ENCODE measurements at places on chromosomes 1 and 21.

DNA sequence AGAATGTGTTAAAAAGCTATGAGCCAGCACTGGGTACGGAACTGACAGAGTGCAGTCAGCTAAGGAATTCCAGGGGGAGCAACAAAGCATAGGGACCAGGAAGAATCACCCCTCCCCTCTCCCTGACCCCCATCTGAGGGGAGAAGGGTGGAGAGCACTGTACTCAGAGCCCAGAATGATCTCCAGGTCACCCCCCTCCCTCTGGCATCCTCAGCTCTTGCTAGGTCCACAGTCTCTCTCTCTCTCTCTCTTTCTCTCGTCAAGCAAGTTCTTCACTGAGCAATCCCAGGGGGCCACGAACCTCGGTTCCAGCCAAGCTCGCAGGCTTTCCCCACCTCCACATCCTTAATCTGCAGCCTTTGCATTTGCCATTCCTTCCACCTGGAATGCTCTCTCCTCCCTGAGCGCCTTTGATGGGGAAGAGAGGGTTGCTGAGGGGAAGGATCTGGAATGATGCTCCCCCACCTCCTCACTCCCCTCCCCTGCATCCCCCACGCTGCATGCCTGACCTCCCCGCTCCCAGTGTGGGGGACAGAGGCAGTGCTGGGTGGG is 6.7 kb upstream of the WASF2 start:
- peak; percentile 30 for DNase-seq

DNA sequence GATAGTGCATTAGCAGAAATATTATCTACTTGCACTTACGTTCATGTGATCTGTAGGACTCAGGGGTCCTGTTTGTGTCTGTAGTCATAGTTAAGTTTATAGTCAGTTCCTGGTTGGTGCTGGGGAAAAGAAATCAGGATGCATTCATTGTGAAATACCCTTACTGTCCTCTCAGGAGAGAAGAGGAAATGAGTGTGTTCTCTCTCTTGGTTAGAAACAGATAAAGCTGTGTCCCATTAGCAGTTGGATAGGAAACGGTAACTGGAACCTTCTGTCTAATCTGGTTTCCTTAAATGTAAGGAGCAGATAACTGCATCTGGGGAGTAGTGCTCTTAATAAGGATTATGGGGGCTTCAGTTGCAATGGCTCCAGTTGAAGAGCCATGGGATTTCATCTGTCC is 8.9 kb downstream of the SDCCAG8 start:
- DNase-seq, result peak; percentile 87

- peak; percentile 55 for DNase-seq
These were observed 109.8 kb downstream of the PLPPR4 start for GRCh38 chr1:99374109-99374508.

DNA sequence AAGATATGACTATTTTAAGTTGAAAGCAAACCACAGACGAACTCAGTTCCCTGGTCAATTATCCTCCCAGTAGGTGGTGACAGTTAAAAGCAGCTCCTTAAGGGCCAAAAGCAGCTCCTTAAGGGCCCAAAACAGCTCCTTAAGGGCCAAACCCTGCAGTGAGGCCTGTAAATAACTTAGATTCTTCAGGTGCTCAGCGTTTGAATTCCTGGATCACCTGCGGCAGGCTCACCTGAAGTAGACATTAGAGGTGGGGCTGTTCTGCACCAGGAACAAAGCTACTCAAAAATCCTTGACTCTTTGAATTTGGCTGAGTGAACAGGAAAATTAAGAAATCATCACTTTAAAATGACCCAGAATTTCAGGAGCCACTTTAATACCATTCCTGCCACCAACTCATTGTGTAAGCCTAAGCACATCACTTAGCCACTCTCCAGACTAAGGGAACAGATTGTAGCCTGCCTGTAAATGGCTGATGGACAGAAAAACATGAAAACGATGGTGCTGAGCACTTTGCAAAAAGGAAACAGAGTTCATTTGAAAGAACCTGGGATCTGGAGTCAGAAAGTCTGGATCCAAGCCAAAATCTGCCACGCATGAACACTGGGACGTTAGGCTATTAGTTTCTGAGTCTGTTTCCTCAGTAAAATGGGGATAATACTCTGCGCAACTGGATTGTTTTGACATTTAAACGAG is 126.9 kb downstream of the LRIG2 start:
- no peak for DNase-seq

DNA sequence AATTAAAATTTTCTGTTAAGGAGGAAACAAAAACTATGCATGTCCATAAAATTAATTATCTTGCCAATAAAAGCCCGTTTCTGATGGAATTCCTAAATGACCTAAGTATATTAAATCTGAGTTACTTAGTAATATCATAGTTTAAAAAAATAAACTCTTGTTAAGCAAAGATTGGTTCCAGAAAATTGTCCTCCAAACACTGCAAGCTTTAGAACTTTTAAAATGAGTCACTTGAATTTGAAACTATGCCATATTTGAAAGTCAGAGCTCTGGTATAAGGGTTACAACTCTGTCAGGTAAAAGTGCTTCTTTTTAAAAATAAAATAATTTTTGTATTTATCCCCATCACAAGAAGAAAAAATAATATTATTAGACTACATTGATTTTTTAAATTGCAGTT is 409.5 kb downstream of the PLPP3 start:
- DNase-seq, result no peak

DNA sequence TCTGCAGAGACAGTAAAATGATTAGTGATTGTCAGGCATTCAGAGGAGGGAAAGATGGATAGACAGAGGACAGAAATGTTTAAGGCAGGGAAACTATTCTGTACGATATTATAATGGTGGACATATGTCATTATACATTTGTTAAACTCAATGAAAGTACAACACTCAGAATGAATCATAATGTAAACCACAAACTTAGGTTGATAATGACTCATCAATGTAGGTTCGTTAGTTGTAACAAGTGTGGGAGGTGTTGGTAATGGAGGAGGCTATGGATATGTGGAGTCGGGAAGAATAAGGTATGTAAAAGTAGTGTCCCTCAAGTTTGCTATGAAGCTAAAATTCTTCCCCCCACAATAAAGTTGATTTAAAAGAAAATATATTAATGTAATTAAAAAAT is 455.0 kb downstream of the BRINP3 start:
- DNase-seq, result peak; percentile 3

DNA sequence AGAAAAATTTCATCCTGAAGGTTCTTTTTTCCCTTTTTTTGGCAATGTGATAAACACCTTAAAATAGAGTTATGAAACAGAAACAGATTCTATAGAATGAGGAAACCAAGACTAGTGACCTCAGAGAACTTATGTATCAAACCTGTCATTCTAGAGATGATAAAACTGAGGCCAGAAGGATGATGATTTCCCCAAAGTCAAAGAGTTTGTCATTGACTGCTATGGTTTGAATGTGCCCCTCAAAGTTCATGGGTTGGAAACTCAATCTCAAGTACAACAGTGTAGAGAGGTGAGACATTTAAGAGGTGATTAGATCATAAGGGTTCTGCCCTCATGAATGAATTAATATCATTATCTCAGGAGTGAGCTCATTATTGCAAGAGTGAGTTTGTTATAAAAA is 13.7 kb upstream of the BEND5 start:
- no peak for DNase-seq

DNA sequence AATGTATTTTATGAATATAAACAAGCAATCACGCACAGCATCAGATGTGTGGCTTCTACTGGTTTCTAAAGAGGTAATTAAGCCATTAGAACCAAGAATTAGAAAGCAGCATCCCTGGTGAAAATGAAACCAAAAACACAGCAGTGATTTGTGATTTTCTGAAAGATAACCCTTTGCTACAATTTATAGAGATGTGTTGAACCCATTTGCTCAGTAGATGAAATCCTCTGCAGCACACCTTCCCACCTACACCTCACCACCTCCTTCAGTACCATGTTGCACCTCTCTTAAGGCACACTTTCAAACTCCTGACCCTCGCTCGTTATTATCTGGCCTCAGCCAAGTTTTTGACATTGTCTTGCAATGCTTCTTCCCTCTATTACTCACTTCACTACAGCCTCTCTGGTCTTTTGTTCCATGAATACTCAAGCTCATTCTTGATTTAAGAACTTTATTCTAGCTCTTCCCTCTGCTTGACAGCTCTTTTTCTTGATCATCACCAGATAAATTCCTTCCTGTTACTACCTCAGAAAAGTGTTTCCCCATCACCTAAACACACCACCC is 38.6 kb downstream of the NSL1 start:
- no peak for DNase-seq

GRCh38 chr1:18956193-18957135 is at the start of gene IFFO2:
IFFO2 (minus strand) TSS chr1:18956676; CDS start chr1:18956332, 344 bp downstream.
- peak; percentile 85 for DNase-seq

- DNase-seq, result no peak
These were observed 30.5 kb downstream of the SOX13 start for GRCh38 chr1:204103431-204103741.

DNA sequence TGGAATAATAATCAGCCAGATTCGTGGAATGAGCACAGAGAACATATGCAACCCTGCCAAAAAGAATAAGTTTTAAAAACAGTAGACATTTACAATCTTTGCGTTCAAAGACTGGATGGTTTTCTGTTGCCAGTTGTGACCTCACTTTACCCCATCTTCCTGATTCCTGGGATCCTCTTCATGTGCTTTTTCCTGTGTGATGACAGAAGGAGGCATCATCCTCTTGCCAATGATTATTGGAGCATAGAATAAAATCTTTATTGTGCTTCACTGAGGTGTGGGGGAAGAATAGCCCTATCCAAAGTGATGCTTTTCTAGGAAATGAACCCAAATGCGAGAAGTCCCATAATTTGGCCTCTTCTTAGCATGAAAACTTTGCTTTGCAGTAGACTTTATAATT is 15.0 kb upstream of the BARHL2 start:
- DNase-seq, result no peak

DNA sequence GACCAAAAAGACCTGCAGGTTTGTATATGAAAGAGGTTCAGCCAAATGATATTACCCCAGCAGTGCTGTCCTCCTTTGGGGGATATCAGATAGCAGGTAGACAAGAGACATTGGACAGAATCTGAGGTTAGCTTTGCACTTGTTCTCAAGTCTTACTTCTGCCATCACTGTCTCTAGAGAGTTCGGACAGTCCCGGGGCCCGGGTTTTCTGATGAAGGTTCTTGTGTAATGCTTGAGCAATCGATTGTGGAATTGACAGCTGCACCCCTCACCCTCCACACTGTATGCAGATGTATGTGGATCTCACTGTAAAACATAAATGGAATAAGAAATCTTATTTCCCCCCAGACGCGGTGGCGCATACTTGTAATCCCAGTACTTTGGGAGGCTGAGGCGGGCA is 56.2 kb upstream of the MORC3 start:
- DNase-seq, result peak; percentile 61

DNA sequence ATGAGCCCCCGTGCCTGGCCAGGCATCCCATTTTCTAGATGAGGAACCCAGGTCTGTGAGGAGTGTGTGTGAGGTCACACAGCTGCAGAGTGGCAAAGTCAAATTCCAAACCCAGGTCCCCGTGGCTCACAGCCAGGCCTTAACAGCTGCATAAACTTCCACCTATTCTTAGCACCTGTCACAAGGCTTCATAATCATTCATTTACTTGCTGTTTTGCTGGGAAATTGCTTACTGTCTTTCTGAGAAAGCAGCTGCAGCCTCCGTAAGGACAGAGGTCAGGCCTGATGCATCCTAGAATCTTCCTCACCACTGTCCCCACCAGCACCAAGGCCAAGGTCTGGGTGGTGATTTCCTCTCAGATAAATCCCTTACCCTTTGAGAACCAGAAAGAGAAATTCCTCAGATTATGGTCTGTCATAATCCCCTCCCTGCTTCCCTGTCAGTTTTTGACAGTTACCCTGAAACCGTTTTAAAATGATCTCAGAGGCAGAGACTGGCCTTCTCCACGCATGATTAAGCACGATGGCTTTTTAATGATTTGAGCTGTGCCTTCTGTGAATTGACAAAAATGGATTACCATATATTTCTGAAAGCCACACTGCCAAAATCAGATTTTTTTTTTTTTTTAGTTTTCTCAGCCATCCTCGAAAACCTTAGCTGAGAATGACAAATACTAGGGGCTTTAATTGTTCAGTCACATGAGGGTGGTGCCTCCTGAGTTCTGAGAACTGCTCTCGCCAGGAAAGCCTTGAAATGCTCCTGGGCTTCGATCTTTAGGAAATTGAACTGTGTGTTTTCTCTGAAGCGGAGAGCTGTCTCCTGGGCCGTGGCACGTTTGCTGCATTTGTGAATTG is 70.0 kb upstream of the SELENON start:
- DNase-seq, result no peak

DNA sequence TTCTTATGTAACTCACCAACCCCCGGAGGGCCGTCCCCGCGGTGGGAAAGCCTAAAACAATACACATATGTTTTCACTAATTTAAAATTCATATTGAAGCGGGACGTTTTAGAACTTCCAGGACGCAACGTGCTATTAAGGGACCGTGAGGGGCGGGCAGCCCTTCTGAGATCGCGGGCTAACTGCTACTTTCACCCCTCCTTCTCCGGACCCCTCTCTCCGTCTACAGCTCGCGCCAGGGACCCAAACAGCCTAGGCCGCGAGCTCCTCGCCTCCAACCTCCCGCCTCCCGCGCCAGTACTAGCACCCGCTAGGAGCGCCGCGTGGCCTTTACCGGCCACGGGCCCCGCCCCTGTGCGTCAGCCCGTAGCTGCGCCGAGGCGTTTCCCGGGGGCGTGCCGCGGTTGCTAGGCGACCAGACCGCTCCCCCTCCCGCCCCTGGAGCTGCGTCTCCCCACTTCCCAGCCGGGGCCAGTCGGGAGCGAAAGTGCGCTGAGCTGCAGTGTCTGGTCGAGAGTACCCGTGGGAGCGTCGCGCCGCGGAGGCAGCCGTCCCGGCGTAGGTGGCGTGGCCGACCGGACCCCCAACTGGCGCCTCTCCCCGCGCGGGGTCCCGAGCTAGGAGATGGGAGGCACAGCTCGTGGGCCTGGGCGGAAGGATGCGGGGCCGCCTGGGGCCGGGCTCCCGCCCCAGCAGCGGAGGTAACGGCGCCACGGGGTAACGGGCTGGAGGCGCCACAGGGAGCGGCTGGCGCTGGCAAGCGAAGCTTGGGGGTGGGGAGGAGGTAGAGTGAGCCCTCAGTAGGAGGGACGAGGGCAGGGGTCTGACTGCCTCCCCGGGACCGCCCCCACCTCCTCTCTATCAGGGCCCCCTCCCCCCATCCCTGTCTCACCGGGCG is at the start of gene DYRK3:
Gene DYRK3, plus strand, starts transcription at position 457 of the 898 bp plus-strand sequence. Its CDS starts 168 bp downstream, at position 625.
- peak; percentile 95 for DNase-seq

DNA sequence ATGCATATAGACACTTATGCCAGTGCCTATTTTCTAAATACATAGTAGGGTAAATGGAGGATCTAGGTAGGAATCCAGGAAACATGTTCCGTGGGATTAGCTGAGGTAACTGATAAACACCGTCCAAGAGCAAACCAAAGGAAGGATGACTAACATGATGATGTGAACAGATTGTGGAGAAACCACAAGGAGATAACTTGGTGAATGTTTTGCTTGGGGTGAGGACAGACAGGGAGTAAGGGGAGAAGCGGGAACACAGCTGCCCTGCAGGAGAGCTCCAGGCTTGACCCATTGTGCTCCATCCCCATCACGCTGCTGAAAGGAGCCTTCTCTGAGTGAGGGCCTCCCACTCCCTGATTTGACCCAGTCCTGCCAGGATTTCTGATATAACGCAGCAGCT is 87.0 kb upstream of the ZC3H11B start:
- DNase-seq, result no peak

DNA sequence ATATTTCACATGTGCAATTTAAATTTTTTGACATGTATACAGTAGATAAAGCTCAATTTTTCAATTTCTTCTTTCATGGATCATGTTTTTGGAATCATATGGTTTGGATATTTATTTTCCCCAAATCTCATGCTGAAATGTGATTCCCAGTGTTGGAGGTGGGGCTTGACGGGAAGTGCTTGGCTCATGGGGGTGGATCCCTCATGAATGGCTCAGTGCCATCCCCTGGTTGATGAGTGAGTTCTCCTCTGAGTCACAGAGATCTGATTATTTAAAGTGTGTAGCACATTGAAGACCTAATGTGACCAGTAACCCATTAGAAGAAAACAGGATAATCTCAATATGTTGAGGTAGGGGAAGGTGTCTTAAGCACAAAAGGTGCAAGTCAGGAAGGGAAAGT is 9.1 kb upstream of the IFI16 start:
- DNase-seq, result no peak

Data from NB4 (cell line).